Mesenteric fat pad (tissue), 1 donor: ENCODE measurements at places on chromosomes 1 and 21. TPM values are rescaled to one million over a fixed set of nuclear protein-coding genes. Genes with fewer than 3 reads are reported as not detected.

DNA sequence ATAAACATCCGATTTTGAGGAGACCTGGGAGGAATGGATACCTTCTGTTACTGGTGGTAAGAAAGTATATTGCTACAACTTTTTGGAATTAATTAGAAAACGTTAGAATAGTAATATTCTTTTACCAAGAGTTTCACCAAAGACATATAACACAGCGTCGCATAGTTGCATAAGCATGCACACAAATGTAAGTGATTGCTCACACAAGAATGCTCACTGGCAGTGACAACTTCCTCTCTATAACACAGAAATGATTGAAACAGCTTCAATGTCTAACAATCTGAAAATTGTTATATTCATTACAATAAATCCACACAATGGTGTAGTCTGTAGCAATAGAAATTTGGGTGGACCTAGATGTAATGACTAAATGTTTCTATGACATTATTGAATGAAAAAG lies 998.6 kb downstream of the TTLL7 start:
- no peak for DNase-seq

- DNase-seq = peak; percentile 84
Observed at GRCh38 chr1:7379441-7379971, 391.6 kb upstream of the VAMP3 start.

- no peak for DNase-seq
Observed at GRCh38 chr1:226608699-226609505, 60.3 kb downstream of the STUM start.

GRCh38 chr1:231272880-231273279 lies 31.9 kb downstream of the GNPAT start:
- no peak for DNase-seq

DNA sequence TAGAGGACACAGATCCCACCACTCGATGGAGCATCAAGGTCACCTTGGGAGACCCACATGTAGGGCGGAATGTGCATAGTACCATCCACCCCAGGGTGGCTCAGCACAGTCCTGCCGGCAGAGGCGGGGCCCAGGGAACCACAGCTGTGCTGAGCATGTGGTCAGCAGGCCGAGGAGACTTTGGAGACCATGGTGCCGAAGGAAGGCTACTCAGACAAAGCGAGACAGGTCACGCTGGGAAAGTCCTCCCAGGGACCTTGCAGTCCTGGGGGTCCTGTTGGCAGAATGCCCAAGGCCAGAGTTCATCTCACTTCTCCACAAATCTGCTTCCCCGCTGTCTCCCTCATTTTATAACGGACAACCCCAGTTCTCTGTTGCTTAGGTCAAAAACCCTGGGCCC lies 22.5 kb downstream of the WNT3A start:
- DNase-seq = peak; percentile 73

DNA sequence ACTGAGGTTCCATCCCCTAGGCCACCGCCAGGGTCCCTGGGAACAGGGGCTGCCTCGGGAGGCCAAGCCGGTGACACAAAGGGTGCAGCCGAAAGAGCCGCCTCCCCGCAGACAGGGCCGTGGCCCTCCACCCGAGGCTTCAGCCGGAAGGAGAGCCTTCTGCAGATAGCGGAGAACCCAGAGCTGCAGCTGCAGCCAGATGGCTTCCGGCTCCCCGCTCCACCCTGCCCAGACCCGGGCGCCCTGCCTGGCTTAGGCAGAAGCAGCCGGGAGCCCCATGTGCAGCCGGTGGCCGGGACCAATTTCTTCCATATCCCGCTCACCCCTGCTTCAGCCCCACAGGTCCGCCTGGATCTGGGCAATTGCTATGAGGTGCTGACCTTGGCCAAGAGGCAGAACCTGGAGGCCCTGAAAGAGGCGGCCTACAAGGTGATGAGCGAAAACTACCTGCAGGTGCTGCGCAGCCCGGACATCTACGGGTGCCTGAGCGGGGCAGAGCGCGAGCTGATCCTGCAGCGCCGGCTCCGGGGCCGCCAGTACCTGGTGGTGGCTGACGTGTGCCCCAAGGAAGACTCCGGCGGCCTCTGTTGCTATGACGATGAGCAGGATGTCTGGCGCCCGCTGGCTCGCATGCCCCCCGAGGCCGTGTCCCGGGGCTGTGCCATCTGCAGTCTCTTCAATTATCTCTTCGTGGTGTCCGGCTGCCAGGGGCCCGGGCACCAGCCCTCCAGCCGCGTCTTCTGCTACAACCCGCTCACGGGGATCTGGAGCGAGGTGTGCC lies 1.4 kb downstream of the KLHDC7A start:
- DNase-seq = peak; percentile 68

DNA sequence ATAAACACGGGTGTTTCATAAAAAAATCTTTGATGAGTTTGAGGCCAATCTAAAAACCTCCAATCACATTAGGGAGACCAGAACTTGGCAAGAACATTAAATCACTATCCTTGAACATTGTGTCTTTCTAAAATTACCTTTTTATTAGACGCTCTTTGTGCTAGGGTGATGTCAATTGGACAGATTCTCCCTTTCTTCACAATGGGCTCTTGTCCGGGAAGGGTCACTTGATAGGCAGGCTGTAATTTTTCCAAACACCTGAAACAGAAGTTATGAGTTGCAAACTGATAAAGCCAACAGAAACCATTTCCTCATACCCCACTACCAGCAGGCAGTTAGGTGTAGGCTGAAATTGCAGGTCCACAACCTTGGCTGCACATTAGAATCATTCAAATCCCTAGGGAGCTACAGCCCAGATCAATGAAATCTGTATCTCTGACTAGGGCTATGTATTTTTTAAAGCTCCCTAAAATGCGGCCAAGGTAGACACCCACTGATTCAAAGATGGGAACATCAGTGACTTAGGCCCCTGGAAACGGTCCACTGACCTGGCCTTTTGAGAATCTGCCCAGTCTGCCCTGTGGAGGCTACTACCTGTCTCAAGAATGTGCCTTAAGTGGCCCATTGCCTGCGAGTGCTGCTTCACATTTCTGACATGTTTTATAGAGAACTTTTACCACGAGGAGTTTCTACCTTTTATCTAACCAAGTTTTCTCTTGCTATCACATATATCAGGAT lies 16.5 kb downstream of the EIF2D start:
- no peak for DNase-seq

DNA sequence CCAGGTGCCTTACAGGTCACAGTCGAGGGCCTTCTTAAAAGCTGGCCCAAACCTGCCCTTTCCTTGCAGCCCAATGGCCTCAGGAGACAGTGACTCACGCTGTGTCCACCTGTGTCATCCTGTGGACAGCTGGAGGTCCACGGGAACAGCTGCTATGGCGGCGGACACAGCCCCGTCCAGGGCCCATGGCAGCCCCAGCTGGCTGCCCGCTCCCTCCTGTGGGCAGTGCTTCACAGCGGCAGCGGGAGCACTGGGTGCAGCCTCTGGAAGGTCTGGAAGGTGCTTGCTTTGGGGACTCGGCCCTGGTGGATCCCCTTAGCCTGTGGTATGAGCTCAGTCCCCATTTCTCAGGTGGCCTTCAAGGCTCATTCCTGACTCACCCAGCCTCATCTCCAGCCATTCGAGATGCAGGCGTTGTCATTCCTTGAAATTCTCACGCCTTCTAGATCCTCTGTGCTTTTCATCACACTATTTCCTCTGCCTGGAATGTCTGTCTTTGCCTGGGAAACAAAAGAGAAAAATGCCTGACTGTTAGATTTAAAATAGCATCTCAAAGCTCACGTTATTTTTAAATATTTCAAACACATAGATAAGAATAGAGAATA lies 86.8 kb downstream of the KIF26B start:
- DNase-seq = peak; percentile 73

GRCh38 chr1:203450479-203451149 lies 25.0 kb upstream of the PRELP start:
- DNase-seq = no peak

GRCh38 chr1:181577475-181577874 lies 94.2 kb downstream of the CACNA1E start:
- DNase-seq = no peak

- DNase-seq = no peak
Observed at GRCh38 chr21:27425172-27425571, 458.3 kb upstream of the ADAMTS5 start.

- no peak for DNase-seq
Observed at GRCh38 chr1:86933562-86934377, 19.3 kb downstream of the HS2ST1 start.

- no peak for DNase-seq
Observed at GRCh38 chr1:228884196-228884595, 148.9 kb downstream of the RHOU start.

- no peak for DNase-seq
Observed at GRCh38 chr1:214312530-214313051, 31.6 kb downstream of the SMYD2 start.

DNA sequence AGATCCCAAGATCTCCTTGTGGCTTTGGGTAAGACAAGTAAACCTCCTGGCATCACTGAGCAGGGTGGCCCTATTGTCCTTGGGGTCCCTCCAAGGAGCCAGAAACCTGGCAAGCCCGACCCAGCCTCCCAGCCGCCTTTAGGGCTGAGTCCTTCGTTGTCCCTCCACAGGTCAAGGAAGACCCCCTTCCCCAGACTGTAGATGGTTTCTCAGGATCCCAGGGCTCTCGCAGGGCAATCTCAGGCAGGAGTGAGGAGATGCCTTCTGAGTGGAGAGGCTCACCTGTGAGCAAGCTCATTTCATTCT lies 71.6 kb upstream of the CSF3R start:
- DNase-seq = peak; percentile 60

EFNA4 gene
- 3.1 TPM for total RNA-seq

DNASE2B gene
- 0.39 TPM for total RNA-seq

CHIT1 gene
- total RNA-seq = 17.4 TPM

TRAPPC3 gene
- 68.3 TPM for total RNA-seq

MACF1 gene
- 386 TPM for total RNA-seq

NBPF10 gene
- total RNA-seq = 3.4 TPM

RIMS3 gene
- total RNA-seq = 1.2 TPM

NBPF26 gene
- total RNA-seq = 26.9 TPM

NPR1 gene
- total RNA-seq = 156 TPM

CYP4A11 gene
- not detected for total RNA-seq

SPRR2A gene
- not detected for total RNA-seq

COL11A1 gene
- total RNA-seq = 0.22 TPM
